ENCODE measurements at places on chromosomes 7 and 10.

- DNase-seq, result no peak
Measured at GRCh38 chr10:132253092-132253687, 54.6 kb downstream of the STK32C start.

GRCh38 chr10:12812571-12812970, 188.9 kb downstream of the CCDC3 start:
- DNase-seq, result no peak

- DNase-seq, result no peak
Measured at GRCh38 chr7:219581-220150, 27.3 kb downstream of the FAM20C start.

DNA sequence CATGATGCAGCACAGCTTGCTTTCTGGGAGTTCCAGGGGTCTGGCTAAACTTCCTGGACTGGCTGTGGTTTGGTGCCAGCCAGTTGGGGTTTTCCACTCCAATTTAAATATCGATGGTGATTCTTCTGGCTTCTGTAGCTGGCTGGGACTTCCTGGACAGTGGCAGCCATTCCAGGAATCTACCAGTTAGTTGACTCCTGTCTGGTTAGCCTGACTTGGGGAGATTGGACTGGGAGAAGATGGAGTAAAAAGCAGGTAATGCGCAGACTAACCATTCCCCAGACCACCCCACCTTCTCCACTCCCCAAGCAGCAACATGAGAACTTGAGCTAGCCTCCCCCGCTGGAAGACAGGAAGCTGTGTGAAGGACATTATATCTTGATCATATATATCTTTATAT, 6.3 kb upstream of the PIP4K2A start:
- DNase-seq, result no peak

DNA sequence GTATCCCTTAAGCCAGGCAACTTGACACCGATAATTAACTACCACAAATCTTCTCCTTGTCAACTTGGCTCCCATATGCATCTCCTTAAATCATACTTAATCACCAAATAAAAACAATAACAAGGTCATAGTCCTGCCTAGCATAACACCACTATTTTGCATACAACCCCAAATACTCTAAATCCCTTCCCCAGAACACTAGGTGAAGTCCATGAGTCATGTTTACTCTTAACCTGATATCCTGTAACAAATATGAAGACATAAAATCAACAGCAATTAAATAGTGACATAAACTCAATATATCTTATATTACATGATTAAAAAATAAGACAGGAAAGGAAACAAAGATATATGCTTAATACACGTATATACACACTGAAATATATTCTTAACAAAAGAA, 362.0 kb downstream of the ETV1 start:
- DNase-seq, result no peak

DNA sequence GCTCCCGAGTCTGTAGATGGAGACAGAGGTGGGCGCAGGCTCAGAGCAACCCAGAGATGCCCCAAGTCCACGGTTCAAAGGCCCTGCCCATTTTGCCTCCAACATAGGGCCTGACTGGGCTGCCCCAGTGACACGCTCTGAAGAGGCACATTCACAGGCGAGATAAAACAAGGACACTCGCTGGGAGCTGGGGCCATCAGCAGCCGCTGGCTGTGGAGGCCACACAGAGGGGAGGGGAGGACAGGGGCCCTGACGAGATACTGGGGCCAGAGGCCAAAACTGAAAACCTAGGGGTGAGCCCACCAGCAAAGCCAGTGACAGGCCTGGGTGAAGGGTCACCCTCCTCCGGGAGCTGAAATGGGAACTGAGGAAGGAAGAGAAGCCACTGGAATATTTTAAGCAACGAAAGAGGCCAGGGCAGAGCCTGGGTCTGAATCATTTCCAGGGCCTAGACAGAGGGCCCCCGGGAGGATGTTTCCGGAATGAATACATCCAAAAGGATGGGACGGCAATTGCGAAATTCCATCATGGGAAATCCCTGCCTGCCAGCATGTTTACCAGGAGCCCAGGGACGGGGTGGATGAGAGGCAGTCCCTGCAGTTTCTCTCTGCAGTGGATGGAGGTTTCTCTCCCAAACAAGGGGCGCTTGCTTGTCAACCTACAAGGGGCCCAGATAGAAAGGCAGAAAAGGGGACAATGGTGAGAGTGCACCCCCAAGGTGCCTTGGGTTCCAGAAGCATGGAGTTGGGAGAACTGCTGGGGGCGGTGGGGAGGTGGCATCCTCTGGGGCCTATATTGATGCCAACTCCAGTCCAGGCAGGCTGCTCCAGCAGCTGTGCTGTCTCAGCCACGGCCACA, 29.0 kb upstream of the HSPA12A start:
- DNase-seq, result no peak
